ENCODE measurements at places on chromosomes 6 and 20. TPM values are rescaled to one million over a fixed set of nuclear protein-coding genes. Genes with fewer than 3 reads are reported as not detected.

The TMEM244 gene
- total RNA-seq = not detected

The MAFB gene
- 0.15 TPM for total RNA-seq

The WFDC5 gene
- total RNA-seq = not detected

The ANKEF1 gene
- 5.3 TPM for total RNA-seq

The FKBP1A gene
- total RNA-seq = 513 TPM

The FNDC1 gene
- total RNA-seq = 0.09 TPM

The RIMS4 gene
- 2.0 TPM for total RNA-seq

The LCA5 gene
- 0.93 TPM for total RNA-seq

The LPIN3 gene
- total RNA-seq = 16.3 TPM

The ERGIC3 gene
- total RNA-seq = 242 TPM

The ZNF311 gene
- 0.12 TPM for total RNA-seq

The TBCC gene
- total RNA-seq = 18.4 TPM

The SLC26A8 gene
- total RNA-seq = 0.07 TPM

The NOTCH4 gene
- total RNA-seq = 0.95 TPM
